ENCODE measurements at places on chromosomes 6 and 20.
A peak's percentile ranks its signal among the peaks of the same experiment; 100 is the strongest.

- no peak for DNase-seq
Observed at GRCh38 chr20:49338061-49338460, 60.2 kb upstream of the ZNFX1 start.

DNA sequence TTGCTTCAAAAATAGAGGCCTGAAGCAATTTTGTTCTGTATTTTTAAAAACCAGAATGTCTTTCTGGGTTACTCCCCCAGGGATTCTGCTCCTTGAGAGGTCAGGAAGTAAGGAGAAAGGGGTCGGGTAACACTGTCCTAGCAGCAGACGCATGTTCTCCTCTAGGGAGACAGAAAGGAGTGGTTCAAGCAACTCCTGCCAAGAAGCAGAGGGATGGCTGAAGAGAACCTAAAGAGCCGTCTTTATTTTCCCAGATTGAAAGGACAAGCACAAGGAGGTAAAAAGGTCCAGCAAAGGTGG lies 58.0 kb upstream of the SLC4A11 start:
- no peak for DNase-seq

- peak; percentile 40 for DNase-seq
Observed at GRCh38 chr6:89079511-89080234, 878 bp upstream of the PNRC1 start.

DNA sequence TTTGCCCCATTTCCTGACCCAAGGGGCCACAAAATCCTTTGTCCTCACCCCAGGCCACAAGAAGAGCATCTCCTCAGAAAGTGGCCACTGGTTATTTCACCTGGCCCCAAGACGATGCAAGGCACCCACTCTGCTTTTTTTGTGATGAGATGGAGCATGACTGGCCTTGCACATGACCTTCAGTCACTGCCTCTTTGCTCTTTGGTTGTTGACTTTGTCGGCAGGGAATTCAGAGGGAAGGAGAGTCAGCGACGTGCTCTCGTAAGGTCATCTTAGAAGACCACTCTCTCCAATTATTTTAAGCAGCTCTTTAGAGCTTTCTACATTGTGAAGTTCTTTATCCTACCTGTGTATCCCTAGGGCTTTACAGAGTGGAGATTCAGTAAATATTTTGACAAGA lies 306.7 kb downstream of the PLCB1 start:
- no peak for DNase-seq

GRCh38 chr20:14538433-14538832 lies 201.0 kb upstream of the FLRT3 start:
- no peak for DNase-seq

- no peak for DNase-seq
Observed at GRCh38 chr20:50403565-50404418, 106.4 kb upstream of the PTPN1 start.

GRCh38 chr6:106381223-106381622 lies 20.7 kb downstream of the CRYBG1 start:
- no peak for DNase-seq

- no peak for DNase-seq
Observed at GRCh38 chr20:48761023-48761785, 66.6 kb downstream of the PREX1 start.

DNA sequence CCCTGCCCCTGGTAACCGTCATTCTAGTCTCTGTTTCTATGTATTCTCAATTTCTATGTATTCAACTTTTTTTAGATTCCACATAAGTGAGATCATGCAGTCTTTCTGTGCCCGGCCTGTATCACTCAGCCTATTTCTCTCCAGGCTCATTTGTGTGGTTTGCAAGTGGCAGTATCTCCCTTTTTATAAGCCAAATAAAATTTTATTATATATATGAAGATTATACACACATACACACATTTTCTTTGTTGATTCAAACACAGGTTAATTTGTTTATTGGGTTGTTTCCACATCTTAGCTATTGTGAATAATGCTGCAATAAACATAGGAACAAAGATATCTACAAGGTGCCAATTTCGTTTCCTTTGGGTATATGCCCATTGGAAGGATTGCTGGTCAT lies 571.7 kb downstream of the DHX35 start:
- no peak for DNase-seq

DNA sequence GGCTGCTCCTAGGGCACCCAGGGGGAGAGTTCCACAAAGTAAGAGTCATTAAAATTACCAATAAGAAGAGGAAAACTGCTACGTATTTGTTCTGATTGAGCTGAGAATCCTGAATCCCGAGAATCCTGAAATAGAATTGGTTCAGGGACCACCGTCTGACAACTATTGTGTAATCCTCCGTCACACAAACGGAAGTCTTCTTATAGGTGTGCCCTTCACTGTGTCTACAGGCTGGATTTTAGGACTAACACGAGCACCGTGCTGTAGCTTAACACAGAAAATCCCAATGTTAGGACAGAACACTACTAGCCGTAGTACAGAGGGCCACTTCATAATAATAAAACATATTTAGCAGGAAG lies 50.6 kb upstream of the RNF182 start:
- no peak for DNase-seq

- no peak for DNase-seq
Observed at GRCh38 chr6:15970517-15970916, 158.4 kb upstream of the MYLIP start.

Measured in activated CD8-positive, alpha-beta memory T cell treated with anti-CD3 and anti-CD28 coated beads for 1 hour (primary cell).